ENCODE measurements at places on chromosomes 1 and 21. TPM values are rescaled to one million over a fixed set of nuclear protein-coding genes. Genes with fewer than 3 reads are reported as not detected.

The LYPD8 gene
- total RNA-seq = not detected

The ZZZ3 gene
- 36.9 TPM for total RNA-seq

The SPSB1 gene
- 2.3 TPM for total RNA-seq

- no peak for DNase-seq
- no peaks in the 10 kb centered on the region for H3K36me3 ChIP-seq
- H3K27ac ChIP-seq = no peak overlapping the region
- no peak overlapping the region for H3K4me3 ChIP-seq
- no peaks in the 10 kb centered on the region for H3K27me3 ChIP-seq
Measured at GRCh38 chr1:188249811-188250210, 1421.1 kb downstream of the PLA2G4A start.

GRCh38 chr1:119636491-119637089, 11.5 kb downstream of the ZNF697 start:
- DNase-seq = no peak
- peaks cover 17% of the 10 kb centered on the region for H3K27me3 ChIP-seq
- no peak overlapping the region for H3K4me3 ChIP-seq
- no peaks in the 10 kb centered on the region for H3K36me3 ChIP-seq
- no peaks in the 10 kb centered on the region for H3K4me1 ChIP-seq
- no peak overlapping the region for H3K27ac ChIP-seq

DNA sequence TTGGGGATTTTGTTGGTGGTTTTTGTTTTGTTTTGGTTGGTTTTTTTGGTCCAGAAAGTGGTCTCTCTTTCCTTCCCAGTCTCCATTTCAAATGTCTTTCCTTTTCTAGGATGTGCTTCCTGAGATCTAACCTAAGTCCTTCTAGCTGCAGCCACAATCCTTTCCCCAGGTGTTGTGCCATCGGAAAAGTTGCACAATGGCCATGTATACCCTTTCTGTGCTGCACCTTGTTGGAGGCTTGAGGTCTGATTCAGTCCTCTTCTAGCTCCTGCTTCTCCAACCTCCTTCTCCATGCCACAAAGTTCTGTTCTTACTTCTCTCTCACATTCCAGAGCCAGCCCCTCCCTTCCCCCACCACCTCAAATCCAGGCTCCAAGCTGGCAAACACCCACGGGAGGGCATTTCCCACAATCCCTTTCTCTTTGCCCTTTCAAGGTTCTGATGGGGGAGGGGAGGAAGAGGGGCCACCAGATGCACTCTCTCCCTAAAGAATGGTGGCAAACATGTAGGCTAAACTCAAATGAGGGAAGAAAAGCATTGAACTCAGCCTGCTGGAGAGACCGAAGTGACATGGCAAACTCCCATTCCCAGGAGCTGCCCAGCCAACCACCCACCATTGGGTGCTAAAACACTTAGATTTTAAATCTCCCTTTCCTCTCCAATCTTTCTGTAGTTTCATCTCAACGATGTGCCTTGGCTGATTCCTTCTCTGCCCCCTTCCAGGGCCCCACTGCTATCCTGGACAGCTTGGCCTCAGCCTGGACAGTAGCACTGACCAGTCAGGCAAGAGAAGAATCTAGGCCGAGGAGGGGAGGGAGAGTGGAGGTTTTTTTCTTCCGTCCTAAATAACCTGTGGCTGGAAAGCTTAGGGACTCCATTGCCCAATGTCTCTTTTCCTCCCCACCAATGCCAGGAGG, 2.9 kb downstream of the KCNJ10 start:
- no peaks in the 10 kb centered on the region for H3K36me3 ChIP-seq
- H3K4me3 ChIP-seq = no peak overlapping the region
- peaks cover 13% of the 10 kb centered on the region for H3K4me1 ChIP-seq

DNA sequence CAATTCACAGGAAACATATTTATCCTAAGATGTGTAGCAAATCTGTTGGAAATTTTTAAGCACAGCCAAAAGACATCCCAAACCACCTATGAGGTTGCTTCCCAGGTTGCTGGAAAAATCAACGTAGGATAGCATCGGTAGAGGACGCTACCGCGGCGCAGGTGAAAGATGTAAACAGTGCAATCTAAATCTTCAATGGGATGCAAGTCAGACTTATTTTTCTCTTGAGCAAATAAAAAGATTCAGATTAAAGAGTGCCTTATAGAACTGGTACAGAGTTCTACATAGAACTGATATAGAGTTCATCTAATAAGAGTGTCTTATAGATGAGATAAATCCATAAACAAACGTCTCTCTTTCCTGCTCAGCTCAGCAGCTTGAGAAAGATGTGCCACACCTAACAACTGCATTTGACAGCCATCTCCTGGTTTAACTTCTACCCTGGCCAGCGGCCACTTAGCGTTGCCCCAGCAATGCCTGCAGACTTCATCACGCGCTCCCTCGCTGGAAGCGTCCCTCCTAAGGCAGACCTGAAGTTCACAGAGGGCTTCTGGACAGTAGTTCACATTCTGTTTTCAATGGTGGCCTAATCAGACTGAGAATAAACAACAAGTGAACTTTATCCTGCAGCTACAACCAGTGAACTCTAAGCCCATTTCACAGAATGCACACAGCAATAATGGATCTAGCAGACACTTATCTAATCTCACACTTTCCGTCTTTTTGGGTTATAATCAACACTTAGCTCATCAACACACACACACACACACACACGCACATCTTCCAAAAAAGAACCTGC, 164.5 kb downstream of the TOMM20 start:
- peaks cover 61% of the 10 kb centered on the region for H3K4me1 ChIP-seq
- no peaks in the 10 kb centered on the region for H3K27me3 ChIP-seq
- H3K27ac ChIP-seq = peak overlapping the region; percentile 81
- no peaks in the 10 kb centered on the region for H3K36me3 ChIP-seq

DNA sequence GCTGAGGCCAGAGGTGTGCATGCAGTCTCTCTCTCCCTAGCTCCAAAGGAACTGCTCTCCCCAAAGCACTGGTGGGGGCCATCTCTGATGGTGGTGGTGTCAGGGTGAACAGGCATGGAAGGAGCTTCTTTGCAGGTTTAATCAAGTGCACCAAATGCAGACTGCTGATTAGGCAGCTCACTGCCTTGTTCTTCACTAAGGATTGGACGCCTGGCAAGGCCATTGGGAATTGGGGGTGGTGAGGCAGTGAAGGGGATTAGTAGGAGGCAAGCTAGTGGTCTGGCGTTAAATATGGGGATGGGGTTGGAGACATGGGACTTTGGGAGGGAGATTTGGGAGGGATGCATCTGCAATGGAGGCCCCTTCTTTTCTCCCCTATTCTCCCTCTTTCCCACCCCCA, 1.5 kb downstream of the CACNA1E start:
- H3K4me1 ChIP-seq = peaks cover 10% of the 10 kb centered on the region
- H3K36me3 ChIP-seq = no peaks in the 10 kb centered on the region
- no peak overlapping the region for H3K4me3 ChIP-seq
- H3K27ac ChIP-seq = no peak overlapping the region
- no peak for DNase-seq
